ENCODE measurements at places on chromosomes 2 and 18. TPM values are rescaled to one million over a fixed set of nuclear protein-coding genes. Genes with fewer than 3 reads are reported as not detected.

GRCh38 chr2:12716032-12716281, 779 bp upstream of the TRIB2 start:
- peak overlapping the region; percentile 96 for H3K27ac ChIP-seq
- peak overlapping the region; percentile 84 for H3K4me3 ChIP-seq
- DNase-seq: no peak
- peaks cover 51% of the 10 kb centered on the region for H3K4me1 ChIP-seq

DNA sequence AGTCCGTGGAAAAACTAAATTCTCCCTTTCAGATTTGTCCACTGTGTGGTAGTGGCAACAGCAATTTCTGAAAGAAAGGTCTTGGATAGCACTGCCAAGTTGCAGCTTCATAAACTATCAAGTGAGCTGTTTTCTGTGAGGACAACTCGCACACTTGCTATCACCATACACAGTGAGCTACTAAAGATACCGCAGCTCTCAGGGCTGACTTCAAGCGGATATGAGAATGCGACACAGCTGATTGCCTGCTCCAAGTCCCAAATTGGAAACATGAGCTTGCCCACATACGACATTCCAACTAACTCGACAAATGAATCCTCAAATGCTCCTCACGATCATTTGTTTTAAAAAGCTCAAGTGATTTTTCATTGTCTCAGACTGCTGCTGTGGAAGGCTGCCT, 46.2 kb downstream of the E2F6 start:
- DNase-seq: no peak
- peaks cover 8% of the 10 kb centered on the region for H3K4me1 ChIP-seq
- no peaks in the 10 kb centered on the region for H3K36me3 ChIP-seq

- H3K27ac ChIP-seq: no peak overlapping the region
- H3K27me3 ChIP-seq: no peaks in the 10 kb centered on the region
- H3K4me3 ChIP-seq: no peak overlapping the region
These were observed 247.0 kb downstream of the AGAP1 start for GRCh38 chr2:235740821-235741220.

DNA sequence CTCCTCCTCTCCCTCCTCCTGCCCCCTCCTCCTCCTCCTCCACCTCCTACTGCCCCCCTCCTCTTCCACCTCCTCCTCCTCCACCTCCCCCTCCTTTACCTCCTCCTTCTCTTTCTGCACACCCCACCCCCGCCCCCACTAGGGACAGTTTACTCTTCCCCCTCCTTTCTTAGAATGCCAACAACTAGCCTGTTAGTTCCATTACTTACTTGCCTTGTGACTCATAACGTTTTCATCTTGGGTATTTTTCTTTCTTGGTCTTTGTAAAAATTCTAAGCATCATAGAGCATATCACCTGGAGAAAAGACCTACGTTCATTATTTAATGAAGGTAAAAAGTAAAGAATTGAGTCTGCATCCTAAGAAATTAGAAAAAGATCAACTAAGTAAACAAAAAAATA, 165.3 kb downstream of the NEDD4L start:
- DNase-seq: no peak
- H3K4me3 ChIP-seq: no peak overlapping the region
- H3K36me3 ChIP-seq: no peaks in the 10 kb centered on the region
- H3K27me3 ChIP-seq: no peaks in the 10 kb centered on the region

DNA sequence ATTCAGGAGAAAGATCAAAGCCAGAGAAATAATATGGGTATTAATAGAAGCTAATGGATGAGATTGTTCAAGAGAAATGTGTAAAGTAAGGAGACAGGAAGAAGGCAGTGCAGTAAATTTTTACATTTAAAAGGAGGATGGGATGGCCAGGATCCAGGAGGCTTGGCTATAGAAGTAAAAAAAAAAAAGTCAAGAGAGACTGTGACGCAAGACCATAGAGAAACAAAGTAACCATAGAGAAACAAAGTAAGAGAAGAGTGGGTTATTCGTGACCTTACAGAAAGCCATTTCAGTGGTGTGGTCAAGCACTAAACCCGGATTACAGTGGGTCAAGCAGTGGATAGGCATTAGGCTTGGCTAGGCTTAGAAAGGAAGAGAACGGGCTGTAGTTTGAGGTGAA, 10.5 kb upstream of the FAM171B start:
- no peaks in the 10 kb centered on the region for H3K4me1 ChIP-seq
- H3K36me3 ChIP-seq: no peaks in the 10 kb centered on the region
- H3K4me3 ChIP-seq: no peak overlapping the region
- no peak overlapping the region for H3K27ac ChIP-seq

The TANC1 gene
- total RNA-seq: 53.0 TPM

GRCh38 chr2:191929288-191929687, 82.4 kb upstream of the CAVIN2 start:
- H3K4me1 ChIP-seq: peaks cover 27% of the 10 kb centered on the region
- H3K27ac ChIP-seq: no peak overlapping the region
- DNase-seq: no peak
- no peak overlapping the region for H3K4me3 ChIP-seq
- no peaks in the 10 kb centered on the region for H3K27me3 ChIP-seq

The NBAS gene
- total RNA-seq: 39.2 TPM

- H3K36me3 ChIP-seq: no peaks in the 10 kb centered on the region
- DNase-seq: no peak
- no peak overlapping the region for H3K4me3 ChIP-seq
- H3K27ac ChIP-seq: no peak overlapping the region
- peaks cover 12% of the 10 kb centered on the region for H3K4me1 ChIP-seq
- H3K27me3 ChIP-seq: no peaks in the 10 kb centered on the region
These were observed 182.9 kb downstream of the VWC2L start for GRCh38 chr2:214593727-214594126.

GRCh38 chr2:99159594-99159993, 4.8 kb downstream of the LIPT1 start:
- peaks cover 14% of the 10 kb centered on the region for H3K36me3 ChIP-seq
- no peak overlapping the region for H3K27ac ChIP-seq
- H3K4me3 ChIP-seq: no peak overlapping the region

- no peak for DNase-seq
- H3K27me3 ChIP-seq: no peaks in the 10 kb centered on the region
- no peak overlapping the region for H3K4me3 ChIP-seq
These were observed 25.8 kb downstream of the CASP10 start for GRCh38 chr2:201208563-201209252.

The NEB gene
- 0.42 TPM for total RNA-seq

DNA sequence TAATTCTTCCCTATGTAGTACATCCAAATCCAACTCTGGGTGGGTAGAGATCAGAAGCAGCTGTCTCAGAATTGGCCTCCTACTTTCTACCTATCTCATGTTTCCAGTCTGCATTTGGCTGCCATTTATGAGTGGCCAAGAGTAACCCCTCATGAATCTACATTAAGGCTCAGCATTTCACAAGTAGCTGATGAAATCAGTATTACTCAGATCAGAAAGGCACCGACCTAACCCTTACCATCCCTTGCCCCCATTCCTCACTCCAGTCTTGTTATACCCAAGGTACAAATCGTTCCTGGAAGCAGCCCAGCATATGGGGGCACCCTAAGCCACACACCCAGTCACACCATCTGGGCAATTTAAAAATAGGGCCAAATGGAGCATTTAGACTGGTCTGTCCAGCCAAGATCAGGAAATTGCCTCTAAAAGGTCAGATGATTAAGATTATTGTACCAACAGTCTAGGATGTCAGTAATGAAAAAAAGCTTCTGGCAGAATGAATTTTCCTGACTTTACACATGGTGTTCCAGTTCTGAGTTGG, 37.1 kb downstream of the CD28 start:
- H3K27ac ChIP-seq: no peak overlapping the region
- no peak overlapping the region for H3K4me3 ChIP-seq
- H3K27me3 ChIP-seq: no peaks in the 10 kb centered on the region
- no peaks in the 10 kb centered on the region for H3K36me3 ChIP-seq
- no peak for DNase-seq

The DSC1 gene
- total RNA-seq: not detected

DNA sequence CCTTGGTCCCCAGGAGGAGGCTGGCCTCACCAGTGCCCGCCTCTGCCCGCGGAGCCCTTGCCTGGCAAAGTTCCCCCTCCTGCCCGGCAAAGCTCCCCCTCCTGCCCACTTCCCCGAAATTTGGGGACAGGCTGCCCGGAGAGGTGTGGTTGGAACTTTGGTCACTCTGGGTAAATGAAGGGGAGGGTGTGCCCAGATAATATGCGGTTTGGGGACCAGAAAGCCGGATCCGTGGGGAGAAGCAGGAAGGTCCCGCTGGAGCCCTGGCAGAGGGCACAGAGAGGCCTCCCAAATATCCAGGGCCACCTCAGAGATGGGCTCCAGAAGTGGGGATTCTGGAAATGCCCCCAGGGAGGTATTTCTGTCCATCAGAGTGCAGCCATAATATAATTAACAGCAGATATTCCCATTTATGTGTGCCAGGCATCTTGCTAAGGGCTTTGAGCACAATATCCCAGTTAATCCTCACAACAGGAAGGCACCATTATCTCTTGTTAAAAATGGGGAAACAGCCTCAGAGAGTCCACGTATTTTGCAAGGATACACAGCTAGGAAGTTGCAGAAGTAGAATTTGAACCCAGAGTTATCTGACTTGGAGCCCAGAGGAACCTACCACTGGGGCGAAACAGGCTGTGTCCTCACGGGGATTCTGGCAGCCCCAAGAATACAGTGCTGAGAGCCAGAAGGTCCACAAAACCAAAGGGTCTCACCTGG, 914 bp downstream of the STEAP3 start:
- H3K4me3 ChIP-seq: peak overlapping the region; percentile 63
- H3K36me3 ChIP-seq: no peaks in the 10 kb centered on the region
- H3K27me3 ChIP-seq: no peaks in the 10 kb centered on the region
- H3K27ac ChIP-seq: no peak overlapping the region
- peaks cover 11% of the 10 kb centered on the region for H3K4me1 ChIP-seq

The ERBB4 gene
- 0.17 TPM for total RNA-seq

DNA sequence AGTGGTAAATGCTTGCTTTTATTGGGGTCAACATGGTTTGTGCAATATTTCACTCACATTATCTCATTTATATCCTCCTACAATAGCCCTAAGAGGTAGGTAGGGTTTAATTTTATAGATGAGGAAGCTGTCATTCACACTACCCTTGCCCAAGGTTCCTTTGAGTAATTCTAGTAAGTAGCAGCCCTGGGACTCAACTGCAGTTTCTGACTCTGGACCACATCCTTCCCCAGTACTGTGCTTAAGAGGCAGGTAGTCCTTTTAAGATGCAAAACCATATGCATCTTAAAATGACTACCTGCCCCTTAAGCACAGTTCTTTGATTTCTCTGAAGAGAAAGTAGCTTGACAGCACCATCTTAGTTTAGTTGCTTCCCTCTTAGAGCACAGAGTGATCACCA, 15.7 kb upstream of the NT5C1B start:
- no peaks in the 10 kb centered on the region for H3K36me3 ChIP-seq
- no peaks in the 10 kb centered on the region for H3K27me3 ChIP-seq
- H3K27ac ChIP-seq: no peak overlapping the region
- H3K4me1 ChIP-seq: peaks cover 19% of the 10 kb centered on the region
- DNase-seq: no peak
- no peak overlapping the region for H3K4me3 ChIP-seq
